ENCODE measurements at places on chromosomes 11 and 22.

DNA sequence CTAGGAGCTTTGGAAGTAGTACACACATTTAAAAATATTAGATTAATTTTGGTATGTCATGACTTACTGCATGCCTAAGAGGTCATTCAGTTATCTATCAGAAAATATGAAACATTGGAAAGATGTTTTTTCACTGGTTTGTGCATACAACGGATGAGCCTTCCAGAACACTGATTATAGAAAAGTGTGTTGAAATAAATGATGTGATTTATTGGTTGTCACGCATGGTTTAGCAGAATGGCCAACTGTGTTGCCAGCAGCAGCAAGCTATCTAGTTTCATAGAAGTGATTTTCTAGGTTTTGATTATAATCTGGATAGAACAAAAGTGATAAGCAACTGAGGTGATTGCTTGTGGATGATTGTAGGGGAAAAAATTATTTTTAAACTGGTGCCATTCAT lies 53.6 kb downstream of the DDX10 start:
- DNase-seq = no peak

DNA sequence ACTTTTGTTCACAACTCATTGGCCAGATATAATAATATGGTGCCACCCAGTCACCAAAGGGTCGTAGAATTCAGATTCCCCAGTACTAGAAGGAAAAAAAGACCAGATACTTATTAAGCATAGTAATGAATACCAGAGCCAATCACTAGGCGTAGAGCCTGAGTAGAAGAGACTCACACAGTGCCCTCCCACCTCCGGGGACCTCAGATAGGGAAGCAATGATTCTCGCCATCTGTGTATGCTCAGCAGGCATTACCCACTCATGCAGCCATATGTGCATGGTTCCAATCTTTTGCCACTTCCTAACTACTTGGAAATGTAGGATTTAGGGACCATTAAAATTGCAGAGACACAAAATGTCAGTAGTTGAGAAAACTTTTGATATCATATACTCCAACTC lies 85.3 kb downstream of the C11orf87 start:
- no peak for DNase-seq

DNA sequence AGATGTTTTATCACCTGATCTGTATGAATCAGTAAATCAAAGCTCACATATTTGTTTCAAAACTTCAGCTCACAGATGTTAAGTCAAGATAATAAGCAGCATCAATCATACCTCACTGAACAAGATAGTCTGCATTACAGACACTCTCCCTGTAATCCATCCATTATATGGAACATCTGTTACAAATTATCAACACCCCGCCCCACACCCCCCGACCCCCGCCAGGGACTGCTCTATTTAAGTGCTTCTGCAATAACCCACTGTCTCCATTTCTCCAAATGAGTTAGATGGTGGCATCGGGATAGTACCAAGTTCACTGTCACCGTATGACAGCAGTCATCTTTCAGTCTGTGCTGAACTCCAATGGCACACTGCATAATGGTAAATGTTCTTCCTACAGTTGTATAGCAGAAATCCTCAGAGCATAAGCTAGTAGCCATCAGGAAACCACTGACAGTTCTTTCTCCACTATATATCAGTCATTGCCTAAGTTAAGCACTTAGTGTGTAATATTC lies 447.0 kb upstream of the ARHGAP42 start:
- no peak for DNase-seq

GRCh38 chr22:37285937-37286336 lies 3.6 kb downstream of the CYTH4 start:
- no peak for DNase-seq

- no peak for DNase-seq
These were observed 25.9 kb upstream of the WNT7B start for GRCh38 chr22:46002757-46003270.

GRCh38 chr11:120235024-120235628 lies 4.8 kb upstream of the POU2F3 start:
- peak; percentile 39 for DNase-seq

- DNase-seq = no peak
These were observed 894.6 kb downstream of the FAM181B start for GRCh38 chr11:81839016-81839415.

DNA sequence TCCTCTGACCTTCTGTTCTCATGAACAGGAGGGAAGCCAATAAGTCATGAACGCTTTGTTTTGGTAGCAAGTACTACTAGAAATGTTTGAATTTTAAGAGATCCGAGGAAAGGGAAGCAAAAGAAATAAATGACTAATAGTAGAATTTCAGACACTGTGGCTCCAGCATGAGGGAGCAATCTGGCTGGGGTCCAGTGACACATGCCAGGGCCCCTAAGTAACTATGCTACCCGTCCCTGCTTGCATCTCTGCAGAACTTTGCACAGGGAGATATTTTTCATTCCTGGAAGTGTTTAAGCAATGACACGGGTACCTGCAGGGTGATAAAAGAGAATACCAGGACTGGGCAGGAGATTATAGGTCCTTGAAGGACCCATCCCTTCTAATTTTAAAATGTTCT lies 7.3 kb upstream of the ADAMTS8 start:
- DNase-seq = no peak

- DNase-seq = no peak
These were observed 87.4 kb downstream of the PKNOX2 start for GRCh38 chr11:125251956-125252355.

DNA sequence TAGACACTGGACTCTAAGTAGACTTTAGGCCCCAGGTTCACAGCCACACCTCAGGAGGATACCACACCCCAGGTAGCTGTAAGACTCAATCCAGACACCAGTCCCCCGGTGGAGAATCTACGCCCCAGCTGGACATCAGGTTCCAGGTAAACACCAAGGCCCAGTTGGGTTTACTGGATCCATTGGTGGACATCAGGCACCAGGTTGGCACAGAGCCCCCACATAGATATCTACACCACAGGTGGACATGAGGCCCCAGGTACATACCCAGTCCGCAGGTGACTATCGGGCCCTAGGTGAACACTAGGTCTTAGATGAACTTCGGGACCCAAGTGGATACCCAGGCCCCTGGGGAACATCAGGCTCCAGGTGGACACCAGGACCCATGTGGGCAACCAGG lies 58.9 kb upstream of the SEPTIN5 start:
- no peak for DNase-seq

DNA sequence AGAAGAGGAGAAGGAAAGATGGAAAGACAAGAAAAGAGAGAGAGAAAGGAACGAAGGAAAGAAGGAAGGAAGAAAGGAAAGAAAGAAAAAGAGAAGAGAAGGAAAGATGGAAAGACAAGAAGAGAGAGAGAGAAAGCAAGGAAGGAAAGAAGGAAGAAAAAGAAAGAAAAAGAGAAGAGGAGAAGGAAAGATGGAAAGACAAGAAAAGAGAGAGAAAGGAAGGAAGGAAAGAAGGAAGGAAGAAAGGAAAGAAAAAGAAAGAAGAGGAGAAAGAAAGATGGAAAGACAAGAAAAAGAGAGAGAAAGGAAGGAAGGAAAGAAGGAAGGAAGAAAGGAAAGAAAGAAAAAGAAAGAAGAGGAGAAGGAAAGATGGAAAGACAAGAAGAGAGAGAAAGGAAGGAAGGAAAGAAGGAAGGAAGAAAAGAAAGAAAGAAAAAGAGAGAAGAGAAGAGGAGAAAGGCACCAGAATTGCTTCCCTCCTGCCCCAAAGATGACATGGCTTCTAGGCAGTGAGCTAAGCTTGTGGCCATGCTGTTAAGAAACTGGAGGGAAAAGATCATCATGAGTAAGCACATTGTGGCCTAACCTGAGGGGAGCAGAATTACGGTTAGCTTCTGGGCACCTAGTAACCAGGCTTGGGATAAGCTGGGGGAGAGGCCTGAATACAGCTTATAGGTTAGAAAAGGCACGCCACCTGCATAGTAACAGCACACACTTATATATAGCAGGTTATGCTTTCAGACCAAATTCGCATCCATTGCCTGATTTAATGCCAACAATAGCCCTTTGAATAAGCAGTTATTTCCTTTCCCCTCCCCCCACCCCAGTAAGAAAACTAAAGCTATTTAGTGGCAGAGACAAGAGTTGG lies 2.3 kb upstream of the ST3GAL4 start:
- DNase-seq = no peak

DNA sequence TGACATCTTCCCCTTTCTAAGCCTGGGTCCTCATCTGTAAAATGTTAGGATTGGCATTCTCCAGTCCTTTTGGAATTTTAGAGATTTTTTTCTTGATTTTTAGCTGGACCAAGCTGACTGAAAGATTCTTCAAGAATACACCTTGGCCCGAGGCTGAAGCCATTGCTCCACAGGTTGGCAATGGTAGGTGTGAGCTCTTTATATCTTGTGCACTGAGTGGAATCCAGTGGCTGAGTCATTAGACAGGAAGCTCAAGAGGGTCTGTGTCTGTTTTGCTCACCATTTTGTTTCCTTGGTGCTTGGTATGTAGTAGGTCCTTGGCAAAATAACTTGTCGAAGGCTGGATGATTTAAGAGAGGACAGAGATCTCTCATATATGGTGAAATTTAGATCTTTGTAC lies 6.2 kb downstream of the EIF3L start:
- no peak for DNase-seq

DNA sequence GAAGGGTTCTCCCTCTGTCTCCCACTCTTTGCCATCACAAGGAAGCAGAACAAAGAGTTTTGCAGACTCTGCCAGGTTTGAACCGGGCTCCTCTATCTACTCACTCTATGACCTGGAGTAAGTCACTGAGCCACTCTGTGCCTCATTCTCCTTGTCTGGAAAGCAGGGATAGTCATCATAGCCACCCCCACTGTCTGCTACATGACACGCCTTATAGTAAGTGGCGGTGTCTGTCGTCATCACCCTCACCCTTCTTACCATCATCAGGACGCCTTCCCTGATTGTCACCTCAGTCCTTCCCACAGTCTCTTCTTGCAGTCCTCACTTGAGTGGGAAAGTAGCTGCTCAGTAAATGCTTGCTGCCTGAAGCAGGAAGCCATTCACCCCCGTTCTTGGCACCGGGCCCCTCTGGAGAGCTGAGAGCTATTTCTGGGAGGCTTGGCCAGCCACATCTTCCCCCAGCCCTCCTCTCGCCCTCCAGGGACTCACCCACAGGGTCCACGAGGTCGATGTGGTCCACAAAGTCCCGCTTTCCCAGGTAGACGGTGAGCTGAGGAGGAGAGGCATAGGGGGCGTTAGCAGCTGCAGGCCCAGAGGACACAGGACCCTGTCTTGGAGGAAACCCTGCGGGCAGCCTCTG lies 46.4 kb downstream of the TPBGL start:
- no peak for DNase-seq

GRCh38 chr22:43881091-43882061 lies 10.4 kb downstream of the PNPLA5 start:
- DNase-seq = no peak

DNA sequence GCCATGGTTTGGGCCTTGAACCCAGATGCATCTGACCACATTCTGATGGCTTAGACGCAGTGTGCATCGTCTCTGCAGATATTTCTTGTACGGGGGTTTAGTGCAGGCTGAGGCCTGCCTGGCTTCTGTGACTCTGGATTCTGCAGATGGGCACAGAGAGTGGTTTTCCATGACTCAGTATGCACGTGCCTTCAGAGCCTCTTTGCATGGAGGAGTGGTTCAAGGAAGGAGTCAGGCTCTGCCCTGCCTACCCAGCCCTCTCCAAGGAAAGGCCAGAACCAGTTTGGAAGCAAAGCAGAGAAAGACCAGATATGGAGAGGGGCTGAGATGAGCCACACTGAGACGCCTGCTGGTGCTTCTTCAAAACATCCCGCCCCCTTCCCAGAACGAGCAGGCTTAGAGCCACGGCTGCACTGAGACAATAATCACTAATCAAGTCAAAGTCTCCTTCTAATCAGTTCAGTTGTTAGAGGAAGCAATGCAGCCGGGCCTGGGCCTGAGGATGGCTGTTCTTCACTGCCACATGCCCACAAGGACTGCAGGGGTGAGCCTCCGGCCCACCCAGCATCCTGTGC lies 308.9 kb downstream of the NXPE2 start:
- no peak for DNase-seq

DNA sequence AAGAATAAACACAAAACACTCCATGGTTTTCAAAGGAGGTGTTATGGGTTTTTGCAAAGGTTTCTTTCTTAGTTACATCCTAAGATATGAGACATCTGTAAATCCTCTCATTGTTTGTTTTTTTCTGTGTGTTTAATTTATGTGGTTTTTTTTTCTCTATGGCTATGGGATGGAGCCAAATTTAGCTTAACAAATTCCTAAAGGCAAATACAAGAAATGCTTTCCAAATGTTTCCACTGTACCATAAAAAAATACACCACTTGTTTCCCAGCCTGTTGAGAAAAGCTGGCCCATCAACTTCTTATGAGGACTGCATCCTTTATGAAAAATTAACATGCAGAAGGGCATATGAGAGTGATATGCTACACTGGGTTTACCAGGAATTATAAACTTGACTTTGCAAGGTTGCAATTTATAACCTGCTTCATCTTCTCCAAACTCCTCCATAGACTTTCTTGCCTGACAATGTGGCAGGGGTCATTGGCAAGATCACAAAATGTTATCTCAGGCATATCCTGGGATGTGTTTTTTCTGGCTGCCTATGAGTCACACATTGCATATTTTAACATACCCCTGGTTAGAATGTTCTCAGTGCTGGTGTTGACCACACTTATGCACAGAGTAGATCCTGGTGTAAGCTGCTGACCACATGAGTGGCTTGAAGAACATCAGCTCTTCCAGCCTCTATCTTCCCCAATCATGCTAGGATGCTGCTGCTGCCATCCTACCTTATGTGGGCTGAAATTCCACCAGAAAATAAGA lies 137.6 kb upstream of the TTC12 start:
- DNase-seq = no peak

DNA sequence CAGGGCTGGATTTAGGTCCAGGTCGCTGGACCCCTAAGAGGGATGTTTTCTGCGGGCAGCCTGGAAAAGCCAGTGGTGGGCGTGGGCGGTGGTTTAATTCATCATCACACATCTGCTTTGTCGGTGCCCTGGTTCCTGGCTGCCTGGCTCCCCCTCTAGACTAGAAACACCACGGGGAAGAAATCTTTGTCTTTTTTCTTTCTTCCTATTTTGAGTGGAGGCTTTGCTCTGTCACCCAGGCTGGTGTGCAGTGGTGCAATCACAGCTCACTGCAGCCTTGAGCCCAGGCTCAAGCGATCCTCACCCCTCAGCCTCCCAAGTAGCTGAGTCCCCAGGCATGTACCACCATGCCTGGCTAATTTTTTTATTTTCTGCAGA lies 86.6 kb upstream of the LINC01488 start:
- DNase-seq = no peak

- no peak for DNase-seq
These were observed 1.7 kb upstream of the CRYBB1 start for GRCh38 chr22:26619510-26619909.

DNA sequence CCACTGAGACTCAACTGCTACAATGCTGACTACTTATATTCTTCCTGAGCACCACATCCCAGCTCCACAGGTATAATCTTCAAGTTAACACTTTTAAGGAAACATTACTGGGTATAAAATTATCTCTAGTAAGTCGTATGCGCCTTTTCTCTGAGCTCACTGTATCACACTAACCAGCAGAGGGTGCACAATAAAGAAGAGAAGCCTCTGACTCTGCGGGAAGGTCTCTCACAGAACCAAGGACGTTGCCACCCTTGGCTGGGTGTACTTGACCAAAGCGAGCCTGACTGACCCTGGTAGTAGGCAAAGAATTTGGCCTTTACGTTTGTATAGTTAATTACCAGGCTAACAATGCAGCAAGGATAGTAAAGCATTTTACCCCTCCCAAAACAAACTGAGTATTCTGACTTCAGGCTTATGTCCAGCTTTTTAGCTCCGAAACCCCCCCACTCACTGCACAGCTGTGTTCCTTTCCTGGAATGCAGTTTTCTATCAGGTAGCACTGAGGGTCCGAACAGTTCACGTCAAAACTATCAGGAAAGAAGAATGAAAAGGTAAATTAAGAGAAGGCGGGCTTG lies at the start of gene BTBD18:
Gene BTBD18 (minus strand): TSS at position 144 of the 578 bp plus-strand sequence. CDS start 631 bp downstream, outside the sequence.
- DNase-seq = no peak

- no peak for DNase-seq
These were observed 497.2 kb downstream of the BUD13 start for GRCh38 chr11:116275635-116276034.

Data from stimulated activated CD4-positive, alpha-beta T cell treated with anti-CD3 and anti-CD28 coated beads, Interleukin-1b, Interleukin-23, amount 100 ng/mL, for 24 hours (primary cell).